ENCODE measurements at places on chromosomes 5 and 9.
A peak's percentile ranks its signal among the peaks of the same experiment; 100 is the strongest.

GRCh38 chr5:148094336-148094735 lies 30.6 kb downstream of the SPINK5 start:
- DNase-seq: no peak

DNA sequence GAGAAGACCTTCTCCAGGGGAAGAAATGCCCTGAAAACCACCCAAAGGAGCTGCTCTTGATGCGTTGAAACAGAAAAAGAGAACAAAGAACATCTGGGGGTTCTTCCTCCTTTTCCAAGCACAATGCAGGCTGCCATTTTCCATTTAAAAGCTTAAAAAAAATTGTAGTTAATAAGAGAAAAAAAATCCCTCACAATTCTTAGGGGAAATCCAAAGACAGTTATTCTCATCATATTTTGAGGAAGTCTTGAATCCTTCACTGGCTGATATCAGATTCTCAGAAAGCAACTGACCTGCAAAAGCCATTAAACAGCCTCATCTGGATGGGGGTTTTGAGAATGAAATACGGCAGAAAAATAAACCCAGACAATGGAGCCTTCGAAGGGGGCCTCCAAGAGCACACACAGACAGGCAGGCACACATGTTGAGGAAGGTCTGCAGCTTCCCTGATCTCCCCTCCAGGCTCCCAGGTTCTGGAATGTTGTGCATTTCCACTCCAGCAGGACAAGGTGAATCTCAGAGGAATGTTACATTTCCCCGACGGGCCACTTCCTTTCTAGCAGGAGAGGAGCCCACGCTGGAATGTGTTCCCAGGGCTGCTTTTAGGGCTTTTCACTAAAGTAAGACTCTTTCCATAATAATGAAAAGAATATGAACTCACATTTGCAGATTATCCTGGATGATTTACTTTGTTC lies 159.4 kb upstream of the S1PR3 start:
- no peak for DNase-seq

DNA sequence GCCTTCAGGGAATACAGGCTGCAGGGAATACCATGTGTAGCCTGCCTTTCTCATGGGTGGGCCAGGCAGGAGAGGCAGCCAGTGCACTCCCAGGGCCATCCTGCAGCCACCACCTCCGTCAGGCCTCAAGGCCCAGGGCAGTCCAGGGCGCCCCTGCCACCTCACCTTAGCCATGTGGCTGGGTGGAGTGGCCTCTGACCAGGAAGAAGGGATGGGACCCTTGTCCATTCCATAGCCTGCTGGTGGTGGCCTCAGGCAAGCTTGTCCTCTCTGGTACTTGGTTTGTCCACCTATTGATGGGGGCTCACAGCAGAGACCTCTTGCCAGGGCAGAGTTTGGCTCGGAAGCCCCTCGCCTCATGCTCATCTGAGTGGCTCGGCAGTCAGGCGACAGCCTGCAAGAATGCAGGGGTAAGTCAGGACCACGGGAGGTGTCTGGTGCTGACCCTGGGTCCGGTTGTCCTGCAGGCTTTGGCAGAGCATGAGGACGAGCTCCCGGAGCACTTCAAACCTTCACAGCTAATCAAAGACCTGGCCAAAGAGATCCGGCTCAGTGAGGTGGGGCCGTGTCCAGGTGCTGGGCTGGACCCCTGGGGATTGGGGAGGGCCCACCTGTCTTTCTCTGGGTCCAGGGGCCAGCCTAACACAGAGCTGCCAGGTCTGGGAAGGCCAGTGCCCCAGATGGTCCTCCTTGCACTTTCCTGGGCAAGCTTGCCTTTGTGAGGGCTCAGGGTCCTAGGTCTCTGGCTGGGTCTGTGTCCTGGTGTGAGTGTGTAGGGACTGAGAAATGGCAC lies 82.9 kb downstream of the PHF2 start:
- no peak for DNase-seq

- peak; percentile 65 for DNase-seq
Observed at GRCh38 chr5:80466669-80467485, 21.0 kb upstream of the FAM151B start.

- no peak for DNase-seq
Observed at GRCh38 chr5:75909223-75909622, 174.0 kb upstream of the SV2C start.

GRCh38 chr5:143695941-143696340 lies 116.0 kb upstream of the HMHB1 start:
- no peak for DNase-seq

All from GM23248 (cell line).